Renal cortical epithelial cell (primary cell): ENCODE measurements at places on chromosomes 6 and 20.
A peak's percentile ranks its signal among the peaks of the same experiment; 100 is the strongest.

- peak; percentile 92 for DNase-seq
Measured at GRCh38 chr20:23161968-23162696, 76.0 kb upstream of the CD93 start.

GRCh38 chr20:20360464-20360863, 7.4 kb upstream of the INSM1 start:
- peak; percentile 47 for DNase-seq

DNA sequence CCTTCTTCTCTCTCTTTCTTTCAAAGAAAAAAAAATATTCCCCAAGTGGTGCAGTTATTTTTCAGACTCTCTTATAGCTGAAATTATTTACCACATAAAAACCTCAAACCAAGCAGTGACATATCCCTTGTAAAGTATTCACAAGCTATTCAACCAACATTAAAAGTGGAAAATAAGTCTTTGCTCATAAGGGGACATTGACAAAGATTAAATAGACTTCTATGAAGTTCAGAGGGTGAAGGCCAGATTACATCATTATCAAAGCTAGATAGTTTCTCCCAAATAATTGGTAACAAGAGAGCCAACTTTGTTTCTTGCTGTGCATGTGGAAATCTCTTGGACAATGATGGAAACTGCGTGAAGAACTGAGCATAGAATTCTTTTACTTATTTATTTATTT, 379.8 kb upstream of the RSPO3 start:
- DNase-seq = no peak

DNA sequence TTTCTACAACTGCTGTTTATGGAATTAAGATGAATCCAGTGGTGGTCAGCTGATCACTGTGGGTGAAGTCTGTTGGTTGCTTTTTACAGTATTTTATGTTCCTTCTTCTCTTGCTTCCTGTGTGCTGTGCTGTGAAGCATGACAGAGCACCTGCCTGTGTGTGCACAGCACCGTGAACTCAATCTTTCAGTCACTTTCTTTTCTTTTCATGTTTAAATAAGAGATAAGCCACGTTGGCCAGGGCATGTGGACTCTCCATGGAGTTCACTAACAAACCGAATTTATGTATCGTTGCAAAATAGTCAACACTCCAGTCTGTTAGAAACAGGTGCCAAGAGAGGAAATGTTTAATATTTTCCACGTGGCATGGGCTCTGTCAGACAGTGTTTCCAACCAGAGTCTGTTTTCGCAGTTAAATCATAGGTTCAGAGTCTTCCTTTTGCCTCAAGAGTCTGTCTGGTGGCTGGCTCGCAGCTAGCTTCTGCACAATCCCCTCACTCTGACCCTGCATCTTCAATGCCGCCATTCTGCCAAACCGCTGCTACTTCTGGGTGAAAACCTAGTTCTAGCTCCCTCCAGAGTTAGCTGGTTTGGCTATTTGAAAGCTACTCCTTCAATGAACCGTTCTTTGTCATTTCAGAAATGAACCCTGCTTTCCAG, 73.2 kb downstream of the QRSL1 start:
- peak; percentile 67 for DNase-seq

DNA sequence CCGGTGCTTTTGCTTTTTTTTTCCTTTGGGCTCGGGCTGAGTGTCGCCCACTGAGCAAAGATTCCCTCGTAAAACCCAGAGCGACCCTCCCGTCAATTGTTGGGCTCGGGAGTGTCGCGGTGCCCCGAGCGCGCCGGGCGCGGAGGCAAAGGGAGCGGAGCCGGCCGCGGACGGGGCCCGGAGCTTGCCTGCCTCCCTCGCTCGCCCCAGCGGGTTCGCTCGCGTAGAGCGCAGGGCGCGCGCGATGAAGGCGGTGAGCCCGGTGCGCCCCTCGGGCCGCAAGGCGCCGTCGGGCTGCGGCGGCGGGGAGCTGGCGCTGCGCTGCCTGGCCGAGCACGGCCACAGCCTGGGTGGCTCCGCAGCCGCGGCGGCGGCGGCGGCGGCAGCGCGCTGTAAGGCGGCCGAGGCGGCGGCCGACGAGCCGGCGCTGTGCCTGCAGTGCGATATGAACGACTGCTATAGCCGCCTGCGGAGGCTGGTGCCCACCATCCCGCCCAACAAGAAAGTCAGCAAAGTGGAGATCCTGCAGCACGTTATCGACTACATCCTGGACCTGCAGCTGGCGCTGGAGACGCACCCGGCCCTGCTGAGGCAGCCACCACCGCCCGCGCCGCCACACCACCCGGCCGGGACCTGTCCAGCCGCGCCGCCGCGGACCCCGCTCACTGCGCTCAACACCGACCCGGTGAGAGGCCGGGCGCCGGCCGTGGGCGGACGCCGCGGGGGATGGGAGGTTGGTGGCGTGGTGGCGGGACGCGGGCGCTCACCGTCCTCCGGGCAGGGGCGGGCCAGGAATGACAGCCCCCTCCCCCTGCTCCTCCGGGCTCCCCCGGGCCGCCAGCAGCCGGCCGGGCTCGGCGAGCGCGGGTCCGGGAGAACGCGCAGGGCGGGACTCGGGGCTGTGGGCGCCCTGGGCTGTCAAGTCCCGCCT, 606 bp downstream of the ID4 start:
- no peak for DNase-seq

DNA sequence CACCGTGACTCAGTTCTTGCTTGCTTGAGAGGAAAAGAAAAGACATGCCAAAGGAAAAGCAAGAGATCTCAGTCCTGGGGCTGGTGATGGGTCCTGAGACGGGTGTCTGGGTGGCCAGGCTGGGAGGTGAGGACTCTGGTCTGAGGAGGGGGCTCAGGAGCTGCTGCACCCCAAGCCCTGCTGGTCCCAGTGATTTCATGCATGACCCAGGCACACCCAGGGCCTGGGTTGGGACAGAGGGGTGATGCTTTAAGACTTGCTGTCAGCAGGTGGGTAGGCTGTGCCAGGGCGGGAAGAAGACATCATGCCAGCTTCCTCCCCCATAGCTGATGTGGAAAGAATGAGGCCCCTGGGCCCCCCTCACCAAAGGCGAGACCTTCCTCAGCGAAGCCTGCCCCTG, 65.1 kb upstream of the PMEPA1 start:
- no peak for DNase-seq
